ENCODE measurements at places on chromosomes 13 and 19. TPM values are rescaled to one million over a fixed set of nuclear protein-coding genes. Genes with fewer than 3 reads are reported as not detected.

Gene LILRA1
- not detected for total RNA-seq

Gene HSPBP1
- total RNA-seq, result 31.9 TPM

DNA sequence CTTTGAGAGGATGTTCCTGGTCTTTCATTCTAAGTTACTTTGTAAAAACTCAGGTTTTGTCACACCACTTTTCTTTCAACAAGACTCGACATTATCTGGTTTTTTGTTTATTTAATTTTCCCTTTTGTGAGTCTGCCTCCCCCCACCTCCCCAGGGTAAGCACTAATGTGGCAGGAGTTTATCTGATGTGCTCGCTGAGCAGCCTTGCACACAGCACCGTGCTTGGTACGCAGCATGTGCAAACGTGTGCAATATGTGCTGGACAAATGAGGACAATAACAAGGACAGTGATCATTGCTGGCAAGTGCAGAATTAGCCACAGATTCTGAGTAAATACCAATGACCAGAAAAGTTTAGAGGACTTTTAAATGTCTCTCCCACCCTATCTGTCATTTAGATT is 391.4 kb downstream of the IRS2 start:
- no peak for DNase-seq

DNA sequence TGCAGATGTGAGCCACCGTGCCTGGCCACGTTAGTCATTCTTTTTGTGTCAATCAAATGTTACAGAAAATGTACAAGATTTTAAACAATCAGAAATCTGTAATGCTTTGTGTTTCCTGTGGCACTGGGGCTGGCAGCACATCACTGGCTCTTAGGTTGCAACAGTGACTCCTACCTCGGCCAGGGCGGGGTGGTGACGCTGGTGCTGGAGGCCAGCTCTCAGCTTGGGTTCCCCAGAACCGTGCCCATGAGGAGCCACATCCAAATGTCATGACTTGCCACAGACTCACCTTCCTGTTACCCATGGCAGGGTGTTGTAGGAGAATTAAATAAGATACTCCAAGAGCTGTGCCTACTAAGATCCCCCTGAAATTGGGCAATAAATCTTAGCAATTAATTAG is 161.7 kb downstream of the TEX29 start:
- DNase-seq, result no peak

DNA sequence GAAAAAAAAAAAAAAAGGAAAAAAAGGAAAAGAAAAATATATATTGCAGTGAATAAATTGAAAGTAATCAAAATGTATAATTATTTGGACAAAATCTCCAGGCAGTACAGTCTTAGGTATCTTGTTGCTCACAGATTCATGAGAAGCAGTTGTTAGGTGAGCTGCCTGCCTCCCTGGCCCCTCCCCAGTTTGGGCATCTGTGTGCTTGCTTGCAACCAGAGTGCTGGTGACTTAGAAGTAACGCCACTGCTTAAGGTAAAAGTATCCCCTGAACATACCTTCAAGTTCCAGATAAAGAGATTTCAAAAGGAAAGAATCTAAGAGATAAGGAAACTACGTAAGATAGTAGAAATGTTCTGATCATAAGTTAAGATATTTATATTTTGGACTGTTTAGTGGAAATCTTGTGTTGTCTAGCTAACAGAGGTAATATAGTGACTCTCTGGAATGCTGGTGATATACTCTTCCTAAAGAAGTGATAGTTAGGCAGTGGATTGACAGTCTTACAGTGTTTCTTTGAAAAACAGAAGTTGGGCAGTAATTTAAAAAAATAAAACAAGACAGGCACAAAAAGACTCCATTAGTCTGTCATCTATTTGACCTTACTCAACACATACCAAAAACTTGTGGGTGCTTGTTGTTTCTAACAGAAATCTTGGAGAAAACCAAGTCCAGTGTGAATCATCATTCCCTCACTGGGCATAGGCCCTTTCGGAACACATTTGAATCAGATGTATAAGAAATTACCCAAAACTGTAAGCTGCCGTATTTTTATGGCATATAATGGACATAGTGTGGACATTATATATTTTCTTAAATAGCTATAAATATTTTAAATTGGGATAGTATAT is 38.3 kb upstream of the KCTD4 start:
- no peak for DNase-seq

GRCh38 chr13:52980695-52981094 is 47.9 kb upstream of the OLFM4 start:
- DNase-seq, result no peak

DNA sequence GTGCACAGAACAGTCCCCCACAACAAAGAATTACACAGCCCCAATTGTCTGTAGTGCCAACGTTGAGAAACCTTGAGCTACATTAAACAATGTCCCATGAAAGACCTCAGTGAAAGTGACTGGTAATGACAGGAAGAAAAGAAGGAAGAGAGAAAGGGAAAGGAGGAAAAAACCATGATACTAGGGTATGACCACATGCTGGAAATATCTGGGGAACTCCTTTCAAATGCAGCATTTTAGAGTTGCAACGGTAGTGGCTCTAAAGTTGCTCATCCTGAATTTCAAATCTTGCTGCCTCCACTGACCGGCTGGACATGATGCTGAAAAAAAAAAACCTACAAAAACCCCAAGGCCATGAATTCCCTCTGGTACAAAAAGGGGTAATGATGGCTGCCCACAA is 26.5 kb downstream of the FPR3 start:
- no peak for DNase-seq
